T-helper 2 cell treated with Interferon-gamma antibody and Interleukin-4, amounts not matched to agents 100 ng/mL and 5 ng/mL, for 36 hours (primary cell): ENCODE measurements at places on chromosomes 1 and 21. TPM values are rescaled to one million over a fixed set of nuclear protein-coding genes. Genes with fewer than 3 reads are reported as not detected.

The CFAP107 gene
- not detected in 2 replicates for total RNA-seq

The AADACL4 gene
- not detected in 2 replicates for total RNA-seq

The GPR37L1 gene
- total RNA-seq = not detected in 2 replicates

The S100A16 gene
- total RNA-seq = not detected in 2 replicates

The CD247 gene
- 160 and 177 TPM in 2 replicates for total RNA-seq

The LCK gene
- 413 and 422 TPM in 2 replicates for total RNA-seq

The VASH2 gene
- 0.32 and 0.61 TPM in 2 replicates for total RNA-seq

The HMGB4 gene
- total RNA-seq = not detected in 2 replicates

The ADAMTS5 gene
- not detected in 2 replicates for total RNA-seq

The CDK18 gene
- 0.27 and 0.73 TPM in 2 replicates for total RNA-seq

The BMP8B gene
- total RNA-seq = 0.30 and 0.52 TPM in 2 replicates

The SEC16B gene
- not detected in 2 replicates for total RNA-seq

The MCOLN2 gene
- 41.5 and 42.7 TPM in 2 replicates for total RNA-seq

The PTPN14 gene
- total RNA-seq = 20.6 and 20.7 TPM in 2 replicates

The GLIS1 gene
- not detected in 2 replicates for total RNA-seq

The CCDC185 gene
- total RNA-seq = not detected in 2 replicates

The TDRD5 gene
- not detected in 2 replicates for total RNA-seq

The DENND2D gene
- 203 and 207 TPM in 2 replicates for total RNA-seq

The PLA2G2A gene
- not detected in 2 replicates for total RNA-seq

The TXNIP gene
- total RNA-seq = 226 and 231 TPM in 2 replicates

The MPL gene
- not detected in 2 replicates for total RNA-seq

The RAB3B gene
- 0.05 TPM in 2 replicates for total RNA-seq

The LINGO4 gene
- not detected in 2 replicates for total RNA-seq

The RNU1-2 gene
- total RNA-seq = 2,343 and 2,397 TPM in 2 replicates

The OR2T6 gene
- not detected in 2 replicates for total RNA-seq

The GRIK1 gene
- total RNA-seq = not detected in 2 replicates

The NECTIN4 gene
- 0.05 and 0.18 TPM in 2 replicates for total RNA-seq

The OR2G6 gene
- not detected in 2 replicates for total RNA-seq

The UMODL1 gene
- 0.09 TPM in 2 replicates for total RNA-seq

The MNDA gene
- not detected in 2 replicates for total RNA-seq

The SLC6A9 gene
- total RNA-seq = 2.6 TPM in 2 replicates

The SPATA17 gene
- total RNA-seq = not detected in 2 replicates

The TMEM54 gene
- total RNA-seq = not detected in 2 replicates

The HJV gene
- not detected in 2 replicates for total RNA-seq

The SPRR2F gene
- not detected in 2 replicates for total RNA-seq

The FAM78B gene
- total RNA-seq = 0.34 and 0.64 TPM in 2 replicates

The IVL gene
- not detected in 2 replicates for total RNA-seq

The ERI3 gene
- 30.4 and 30.7 TPM in 2 replicates for total RNA-seq

The MSH4 gene
- 0.34 and 0.43 TPM in 2 replicates for total RNA-seq

The TNFRSF1B gene
- total RNA-seq = 164 and 170 TPM in 2 replicates

The NUF2 gene
- 55.9 and 57.3 TPM in 2 replicates for total RNA-seq

The ALX3 gene
- total RNA-seq = not detected in 2 replicates

The OR1C1 gene
- total RNA-seq = not detected in 2 replicates

The CD34 gene
- total RNA-seq = 0.02 and 0.05 TPM in 2 replicates

The C1QA gene
- not detected in 2 replicates for total RNA-seq

The FAM167B gene
- 0.34 and 0.52 TPM in 2 replicates for total RNA-seq

The OPRD1 gene
- total RNA-seq = not detected in 2 replicates
